Right cardiac atrium (tissue), 5 donors: ENCODE measurements at places on chromosomes 16 and 17.

DNA sequence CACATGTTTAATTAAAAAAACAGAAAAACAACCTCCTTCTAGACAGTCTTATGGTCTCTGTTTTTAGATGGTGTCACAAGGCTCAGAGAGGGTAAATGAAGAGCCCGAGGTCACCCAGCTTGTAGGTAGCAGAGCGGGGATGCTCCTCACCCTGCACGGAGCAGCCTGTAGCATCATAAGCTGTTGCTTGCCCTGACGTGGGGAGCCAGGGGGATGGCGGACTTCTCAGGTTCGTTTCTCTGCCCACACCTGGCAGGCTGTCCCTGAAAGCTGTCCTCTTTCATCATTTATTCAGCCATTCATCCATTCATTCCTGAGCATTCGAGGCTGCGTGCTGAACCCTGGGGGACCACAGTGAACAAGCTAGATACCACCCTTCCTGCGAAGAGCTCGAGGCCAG lies 75.7 kb upstream of the KSR1 start:
- DNase-seq, result no peak

DNA sequence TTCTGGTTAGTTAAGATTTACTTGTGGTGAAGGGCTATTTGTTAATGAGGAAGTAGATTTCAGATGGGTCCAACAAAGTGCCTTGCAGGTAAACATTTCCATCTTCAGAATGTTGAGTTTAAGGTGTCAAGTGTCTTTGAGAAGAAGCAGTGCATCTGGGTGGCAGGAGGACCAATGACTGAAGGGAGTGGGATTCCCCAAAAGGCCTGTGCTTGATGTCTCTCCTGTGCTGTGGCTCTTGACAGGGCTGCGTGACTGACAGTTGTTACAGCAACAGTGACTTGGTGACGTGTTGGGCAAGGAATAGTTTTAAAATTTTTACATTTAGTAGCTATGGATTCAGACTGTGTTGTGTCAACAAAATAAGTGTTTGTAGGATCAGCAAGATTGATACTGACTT lies 149.9 kb downstream of the PHKB start:
- no peak for DNase-seq

DNA sequence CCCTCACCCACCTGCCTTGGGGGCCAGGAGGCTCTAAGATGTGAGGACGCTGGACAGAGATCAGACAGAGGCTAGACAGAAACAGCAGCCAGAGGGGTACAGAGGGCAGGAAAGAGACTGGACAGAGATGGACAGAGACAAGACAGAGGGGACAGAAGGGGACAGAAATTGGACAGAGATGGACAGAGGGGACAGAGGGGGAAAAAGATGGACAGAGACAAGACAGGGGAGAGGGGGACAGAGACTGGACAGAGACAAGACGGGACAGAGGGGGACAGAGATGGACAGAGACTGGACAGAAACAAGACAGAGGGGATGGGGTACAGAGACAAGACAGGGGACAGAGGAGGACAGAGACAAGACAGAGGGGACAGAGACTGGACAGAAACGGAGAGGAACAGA lies 16.1 kb downstream of the UTS2R start:
- no peak for DNase-seq

DNA sequence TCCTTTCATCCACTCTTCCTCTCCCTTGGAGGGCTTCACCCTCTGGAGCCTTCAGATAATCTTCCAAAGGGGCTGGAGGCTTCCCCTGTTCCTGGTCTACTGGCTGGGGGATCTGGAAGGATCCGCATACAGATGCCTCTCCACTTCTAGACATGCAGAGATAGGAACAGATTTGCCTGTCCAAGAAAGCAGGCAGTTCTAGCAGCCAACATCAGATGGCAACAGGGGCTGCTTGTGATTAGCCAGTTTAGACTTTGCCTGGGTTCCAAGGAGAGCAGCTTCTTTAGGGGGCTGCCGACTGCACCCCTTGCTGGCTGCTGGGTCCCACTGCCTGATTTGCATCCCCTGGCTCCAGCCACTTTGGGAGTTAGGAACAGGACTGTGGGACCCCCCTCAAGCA lies 6.2 kb upstream of the CD300A start:
- DNase-seq, result no peak

DNA sequence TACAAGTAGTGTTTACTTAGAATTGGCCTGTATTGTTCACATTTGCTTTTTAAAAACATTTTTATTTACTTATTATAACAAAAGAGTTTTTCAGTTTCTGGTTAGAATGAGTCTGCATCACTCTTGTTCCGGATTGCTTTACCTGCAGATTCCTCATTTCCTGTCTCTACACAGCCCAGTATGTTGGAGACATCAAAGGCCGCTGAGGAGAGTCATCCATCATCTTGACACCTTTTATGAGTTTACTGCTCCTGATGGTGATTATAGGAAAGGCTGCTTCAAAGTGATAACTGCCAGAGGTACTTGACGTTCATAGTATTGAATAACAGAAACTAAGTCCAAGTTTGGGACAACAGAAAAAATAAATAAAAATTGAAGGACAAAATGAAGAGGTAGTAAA lies 490.5 kb upstream of the CA10 start:
- DNase-seq, result no peak

DNA sequence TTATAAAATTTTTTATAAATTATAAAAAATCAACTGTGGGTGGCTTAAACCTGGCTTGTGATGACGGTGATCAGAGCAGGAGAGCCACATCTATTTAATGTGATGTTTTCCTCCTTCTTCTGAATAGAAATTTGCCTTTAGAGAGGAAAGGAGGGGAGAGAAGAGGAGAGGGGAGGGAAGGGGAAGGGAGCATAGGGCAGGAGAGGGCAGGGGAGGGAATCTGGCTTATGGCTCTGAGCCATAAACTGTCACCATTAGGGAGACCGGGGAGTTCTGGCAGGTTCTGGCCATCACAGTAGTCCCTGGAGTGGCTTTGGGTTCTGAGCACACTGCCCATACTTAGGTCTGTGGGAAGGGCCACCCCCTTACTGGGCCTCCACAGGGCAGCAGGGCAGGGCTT lies 167.8 kb downstream of the ENGASE start:
- DNase-seq, result peak; percentile 3

GRCh38 chr17:79988185-79988971 lies 47.3 kb downstream of the TBC1D16 start:
- peak; percentile 75 for DNase-seq
